COR-L47 (cell line): ENCODE measurements at places on chromosomes 3 and 15.

- DNase-seq, result no peak
Measured at GRCh38 chr3:115680803-115681345, 57.6 kb downstream of the GAP43 start.

DNA sequence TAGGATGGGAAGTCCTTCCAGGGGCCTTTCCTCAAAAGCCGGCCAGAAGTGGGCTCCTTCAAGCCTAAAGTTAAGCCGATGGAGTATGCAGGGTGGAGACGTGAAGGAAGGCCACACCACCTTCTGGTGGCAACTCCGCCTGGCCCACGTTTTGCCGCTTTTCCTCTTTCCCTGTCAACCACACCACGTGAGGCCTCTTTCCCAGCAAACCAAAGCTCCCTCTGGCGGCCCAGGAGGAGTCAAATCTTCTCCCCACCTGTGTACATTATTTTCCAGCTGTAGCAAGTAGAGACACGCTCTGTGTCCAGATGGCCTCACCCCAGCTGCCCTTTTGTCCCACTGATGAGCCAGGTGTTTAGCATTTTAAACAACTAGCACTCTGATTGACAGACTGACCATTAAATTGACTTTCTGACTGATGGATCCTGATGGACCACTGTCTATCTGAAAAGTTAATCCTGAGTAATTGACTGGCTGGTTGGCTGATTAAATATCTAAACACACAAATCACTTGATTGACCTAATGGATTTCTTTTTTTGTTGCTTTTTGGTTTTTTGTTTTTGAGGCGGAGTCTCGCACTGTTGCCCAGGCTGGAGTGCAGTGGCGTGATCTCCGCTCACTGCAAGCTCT, 59.6 kb upstream of the ZBTB38 start:
- DNase-seq, result peak; percentile 83

- no peak for DNase-seq
Measured at GRCh38 chr3:110456438-110457138, 615.0 kb upstream of the NECTIN3 start.

- DNase-seq, result no peak
Measured at GRCh38 chr15:76178296-76179000, 118.7 kb downstream of the TMEM266 start.

DNA sequence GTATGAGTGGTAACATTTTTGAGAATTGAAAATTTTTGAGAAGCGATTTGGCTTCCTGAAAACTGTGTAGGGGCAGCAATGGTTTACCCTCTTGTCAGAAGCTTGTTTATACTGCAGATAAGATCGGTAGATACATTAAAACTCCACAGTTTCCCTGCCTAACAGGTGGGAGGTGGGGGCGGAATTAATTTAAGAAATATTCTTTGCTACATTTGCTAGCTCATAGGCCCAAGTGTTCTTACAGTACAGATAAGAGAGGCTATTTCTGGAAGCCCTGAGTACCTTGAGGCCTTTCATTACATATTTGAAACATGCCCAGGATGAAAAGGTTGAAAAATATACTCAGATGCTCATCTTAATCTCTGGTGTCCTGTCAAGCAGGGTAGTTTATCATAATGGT, 285.5 kb downstream of the UBE2E2 start:
- no peak for DNase-seq
